ENCODE measurements at places on chromosomes 16 and 17.
A peak's percentile ranks its signal among the peaks of the same experiment; 100 is the strongest.

DNA sequence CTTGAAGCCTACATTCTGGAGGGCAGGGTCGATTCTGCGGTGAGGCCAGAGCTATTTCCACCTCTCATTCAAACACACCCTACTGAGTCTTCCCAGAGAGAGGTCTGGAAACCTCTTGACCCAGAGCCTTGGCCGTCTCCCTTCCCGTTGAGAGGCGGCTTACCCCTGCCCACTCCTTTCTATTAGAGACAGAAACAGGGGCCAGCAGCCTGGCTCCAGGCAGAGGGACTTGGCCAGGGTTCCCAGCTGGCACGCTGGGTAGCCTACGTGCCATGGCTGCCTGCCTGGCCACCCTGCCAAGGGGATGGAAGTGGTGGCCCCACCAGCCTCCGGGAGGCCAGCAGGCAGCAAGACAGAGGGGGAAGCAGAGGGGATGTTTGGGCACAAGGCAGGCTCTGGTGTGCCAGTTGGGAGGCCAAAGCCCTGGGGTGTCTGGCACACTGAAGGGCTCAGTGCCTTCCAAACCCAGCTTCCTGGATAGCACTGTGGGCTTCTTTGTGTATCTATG lies 6.0 kb downstream of the STAC2 start:
- DNase-seq = no peak

DNA sequence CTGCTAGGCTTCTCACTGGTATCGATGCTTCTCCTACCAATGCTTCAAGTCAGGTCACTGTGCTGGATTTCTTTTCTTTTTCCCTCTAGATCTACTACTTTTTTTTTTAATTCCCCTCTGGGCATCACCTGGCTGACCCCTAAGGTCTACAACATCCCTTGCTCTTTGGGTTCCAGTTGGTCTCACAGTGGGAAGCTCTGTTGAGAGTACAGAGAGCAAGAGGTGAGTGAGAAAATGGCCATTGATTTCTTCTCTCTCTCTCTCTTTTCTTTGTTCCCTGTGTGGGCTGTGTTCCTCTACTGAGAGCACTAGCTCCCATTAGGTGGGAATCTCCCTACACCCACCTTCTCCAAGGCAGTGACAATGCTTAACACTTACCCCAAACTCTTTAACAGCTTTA lies 413.4 kb downstream of the KCNJ2 start:
- no peak for DNase-seq

- DNase-seq = peak; percentile 31
Measured at GRCh38 chr16:53131050-53131362, 76.2 kb downstream of the CHD9 start.

GRCh38 chr17:13413001-13413400 lies 188.7 kb downstream of the HS3ST3A1 start:
- no peak for DNase-seq

- no peak for DNase-seq
Measured at GRCh38 chr17:2366747-2367494, 29.6 kb downstream of the SGSM2 start.

Data from stomach (tissue), 19 donors.